ENCODE measurements at places on chromosomes 11 and 22.
A peak's percentile ranks its signal among the peaks of the same experiment; 100 is the strongest.

DNA sequence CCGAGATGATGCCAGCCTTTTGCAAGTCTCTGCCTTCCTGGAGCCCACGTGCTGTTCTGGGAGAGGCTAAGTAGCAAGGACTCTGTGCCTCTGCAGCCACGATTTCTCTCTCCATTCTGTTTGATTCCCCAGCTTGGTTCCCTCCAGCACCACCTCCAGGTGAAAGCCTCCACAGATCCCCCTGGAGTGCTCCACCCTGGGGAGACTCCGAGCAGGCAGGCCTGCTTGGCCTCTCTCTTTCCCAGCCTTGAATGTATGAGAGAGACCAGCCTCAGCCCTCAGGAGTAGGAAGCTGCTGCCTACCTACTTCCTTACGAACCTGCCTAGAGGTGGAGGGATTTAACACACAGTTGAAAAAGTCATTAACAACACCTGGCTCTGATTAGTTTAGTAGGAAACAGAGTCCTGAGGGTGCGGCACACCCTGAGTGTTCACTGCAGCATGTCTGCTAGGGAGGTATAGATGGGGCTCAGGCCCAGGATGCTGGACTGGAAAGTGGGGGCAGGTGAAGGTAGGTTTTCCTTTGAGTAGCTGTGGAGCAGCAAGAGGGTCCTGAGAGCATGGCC is 22.5 kb downstream of the TMPRSS5 start:
- no peak for DNase-seq

- DNase-seq = no peak
Measured at GRCh38 chr11:115933564-115933963, 429.3 kb upstream of the CADM1 start.

- DNase-seq = peak; percentile 38
Measured at GRCh38 chr11:35174666-35175065, 35.7 kb downstream of the CD44 start.

- no peak for DNase-seq
Measured at GRCh38 chr22:38417252-38418060, 37.5 kb downstream of the KCNJ4 start.

DNA sequence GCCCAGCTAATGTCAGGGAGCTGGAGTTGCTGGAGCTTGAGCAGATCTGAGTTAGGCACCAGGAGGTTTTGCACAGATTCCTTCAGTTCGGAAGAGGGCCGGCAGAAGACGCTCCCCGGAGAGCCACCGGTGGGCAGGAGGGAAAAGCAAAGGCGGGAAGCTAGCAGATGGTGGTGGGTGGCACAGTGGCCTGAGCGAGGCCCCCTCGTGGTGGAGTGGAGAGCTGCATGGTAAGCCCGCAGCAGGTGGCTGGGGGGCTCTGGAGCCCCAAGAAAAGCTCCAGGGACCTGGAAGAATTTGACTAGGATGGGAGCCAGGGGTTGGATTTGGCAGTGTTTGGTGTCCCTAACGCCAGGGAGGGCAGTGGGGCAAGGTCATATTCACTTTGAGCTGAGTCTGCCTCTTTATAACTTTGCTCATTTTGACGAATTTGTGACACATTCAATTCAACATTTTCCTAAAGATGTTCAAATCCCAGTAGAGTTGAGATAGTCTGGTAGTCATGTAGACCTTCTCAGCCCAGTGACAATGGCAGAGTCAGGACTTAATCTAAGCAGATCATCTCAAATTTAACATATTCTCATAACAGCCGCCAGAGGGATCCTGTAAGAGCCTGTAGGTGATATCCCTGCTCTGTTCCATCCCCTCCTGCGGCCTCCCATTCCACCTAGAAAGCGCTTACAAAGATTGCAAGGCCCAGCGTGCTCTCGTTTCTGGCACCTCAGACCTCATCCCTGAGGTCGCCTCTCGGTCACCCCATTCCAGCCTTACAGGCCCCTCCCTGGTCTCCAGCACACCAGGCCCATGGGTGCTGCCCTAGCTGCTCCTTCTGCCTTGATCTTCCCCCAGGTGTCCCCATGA is 57.9 kb downstream of the TRIM29 start:
- no peak for DNase-seq

GRCh38 chr22:39514373-39514973 is 5.9 kb upstream of the ATF4 start:
- peak; percentile 70 for DNase-seq

DNA sequence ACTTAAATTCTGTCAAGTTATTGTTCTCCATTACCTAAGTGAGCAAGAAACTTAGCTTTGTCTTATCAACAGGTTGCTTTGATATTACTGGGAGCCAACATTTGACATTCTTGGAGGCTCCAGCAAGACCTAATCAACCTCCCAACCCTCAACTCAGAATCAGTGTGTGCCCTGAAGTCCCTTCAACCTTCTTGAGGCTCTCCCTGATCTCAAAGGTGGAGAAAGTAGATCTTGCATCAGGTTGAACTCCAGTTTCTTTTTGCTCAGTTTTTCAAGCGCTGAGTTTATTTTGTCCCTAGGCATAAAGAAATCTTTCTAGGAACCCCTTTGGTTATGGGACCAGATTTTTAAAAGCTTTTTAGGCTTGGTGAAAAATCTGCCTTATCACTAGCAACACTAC is 1.4 kb downstream of the FAM111A start:
- DNase-seq = no peak

DNA sequence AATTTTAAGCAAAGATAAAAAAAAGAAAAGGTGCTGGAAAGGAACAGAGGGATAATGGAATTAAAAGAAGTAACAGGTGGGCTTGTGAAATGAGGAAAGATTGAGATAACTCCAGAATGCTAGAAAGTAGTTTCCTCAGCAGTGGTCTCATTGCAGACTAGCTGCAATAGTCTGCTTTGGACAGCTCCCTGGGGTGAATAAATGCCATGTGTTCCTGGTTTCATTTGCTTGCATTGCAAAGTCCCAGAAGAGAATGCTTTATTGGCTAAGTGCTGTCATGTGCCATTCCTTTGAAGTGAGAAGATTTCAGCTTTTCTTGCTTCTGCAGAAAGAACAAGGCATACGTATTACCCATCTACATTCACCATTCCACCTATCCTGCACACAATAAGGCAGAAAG is 478.8 kb upstream of the RAG2 start:
- DNase-seq = no peak

DNA sequence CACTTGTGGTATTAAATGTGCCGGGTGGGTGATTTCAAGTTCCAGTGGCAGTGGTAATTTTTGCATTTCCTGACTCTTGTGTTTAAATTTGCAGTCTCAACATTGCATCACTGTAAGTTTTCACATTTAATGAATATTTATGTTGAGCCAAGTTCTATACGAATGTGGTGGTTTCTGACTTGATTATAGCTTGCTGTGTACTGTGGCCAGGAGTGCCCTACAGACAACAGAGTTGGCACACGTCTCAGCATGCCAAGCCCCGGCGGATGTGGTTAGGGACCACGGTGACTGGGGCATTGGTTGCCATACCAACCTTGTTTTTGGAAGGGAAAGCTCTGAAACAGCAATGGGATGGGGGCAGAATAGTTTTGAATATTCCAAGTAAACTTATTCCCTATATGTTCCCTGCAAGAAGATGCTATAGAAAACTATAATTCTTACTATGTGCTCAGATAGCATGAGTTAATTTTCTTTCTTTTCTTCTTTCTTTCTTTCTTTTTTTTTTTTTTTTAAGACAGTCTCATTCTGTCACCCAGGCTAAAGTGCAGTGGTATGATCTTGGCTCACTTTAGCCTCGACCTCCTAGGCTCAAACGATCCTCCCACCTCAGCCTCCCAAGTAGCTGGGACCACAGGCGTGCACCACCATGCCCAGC is 16.0 kb downstream of the ZNRF3 start:
- DNase-seq = peak; percentile 78

GRCh38 chr11:68370211-68371111 is 58.1 kb downstream of the LRP5 start:
- peak; percentile 39 for DNase-seq

GRCh38 chr22:23222793-23223568 is 42.7 kb downstream of the BCR start:
- DNase-seq = no peak

DNA sequence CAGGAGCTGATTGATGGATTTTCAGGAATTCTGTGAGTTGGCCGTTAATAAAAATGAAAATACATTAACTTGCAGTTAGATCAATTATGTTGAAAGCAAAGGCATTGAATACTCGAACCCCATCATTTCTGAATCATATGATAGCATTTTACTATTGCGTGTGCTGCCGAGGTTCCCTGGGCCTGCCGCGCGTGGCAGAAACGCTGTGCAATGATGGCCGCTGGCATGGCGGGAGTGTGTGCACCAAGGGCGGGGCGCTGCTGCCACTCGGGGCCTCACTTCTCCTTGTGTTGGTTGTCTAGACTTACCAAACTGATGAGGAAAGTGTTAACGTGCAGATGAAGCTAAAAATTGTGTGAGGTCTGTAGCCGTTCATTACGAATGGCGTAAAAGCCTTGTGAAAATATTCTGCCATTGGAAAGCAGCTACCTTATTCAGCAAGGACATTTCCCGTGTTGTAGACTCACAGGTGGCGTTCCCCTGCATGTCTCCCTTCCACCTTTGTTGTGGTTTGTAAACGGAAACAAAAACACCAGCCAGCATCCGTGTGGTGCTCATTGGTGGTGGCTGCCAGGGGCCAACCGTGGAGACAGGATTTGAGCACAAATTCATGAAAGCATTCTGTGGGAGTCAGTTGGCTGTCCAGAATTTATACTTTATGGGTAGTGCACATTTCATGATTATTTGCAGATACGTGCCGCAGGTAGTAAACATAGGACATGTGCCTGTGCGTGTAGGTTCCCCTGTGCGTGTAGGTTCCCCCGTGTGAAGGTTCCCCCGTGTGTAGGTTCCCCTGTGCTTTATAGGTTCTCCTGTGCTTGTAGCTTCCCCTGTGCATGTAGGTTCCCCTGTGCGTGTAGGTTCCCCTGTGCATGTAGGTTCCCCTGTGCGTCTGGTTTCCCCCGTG is 5.9 kb upstream of the GRAMD4 start:
- DNase-seq = peak; percentile 47

- DNase-seq = no peak
Measured at GRCh38 chr11:111177037-111177871, 68.3 kb upstream of the POU2AF2 start.

- peak; percentile 2 for DNase-seq
Measured at GRCh38 chr22:27730641-27731433, 70.7 kb downstream of the MN1 start.

GRCh38 chr11:12377106-12377823 is at the start of gene PARVA:
PARVA (plus strand) TSS chr11:12377571; CDS start chr11:12377648, 77 bp downstream.
- DNase-seq = no peak

GRCh38 chr11:13119941-13120520 is 110.9 kb downstream of the RASSF10 start:
- DNase-seq = no peak

DNA sequence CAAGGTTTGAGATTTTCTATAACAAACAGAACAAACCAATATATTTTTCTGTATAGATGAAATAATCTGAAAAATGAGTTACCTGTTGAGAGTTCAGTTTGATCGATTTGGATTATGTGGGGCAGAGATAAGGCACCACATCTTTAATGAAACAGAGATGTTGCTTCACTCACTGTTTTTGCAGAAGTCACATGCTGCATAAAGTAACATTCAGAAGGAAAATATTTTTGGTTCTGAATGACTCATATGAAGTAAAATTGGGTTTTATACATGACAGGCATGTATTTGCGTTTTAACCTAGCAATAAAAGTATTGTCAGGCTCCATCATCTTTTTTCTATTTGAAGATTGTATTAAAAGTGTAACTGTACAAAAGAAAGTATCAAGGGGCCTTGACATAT is 77.8 kb downstream of the BBOX1 start:
- no peak for DNase-seq

GRCh38 chr11:121522043-121522941 is 69.5 kb upstream of the SORL1-AS1 start:
- no peak for DNase-seq

DNA sequence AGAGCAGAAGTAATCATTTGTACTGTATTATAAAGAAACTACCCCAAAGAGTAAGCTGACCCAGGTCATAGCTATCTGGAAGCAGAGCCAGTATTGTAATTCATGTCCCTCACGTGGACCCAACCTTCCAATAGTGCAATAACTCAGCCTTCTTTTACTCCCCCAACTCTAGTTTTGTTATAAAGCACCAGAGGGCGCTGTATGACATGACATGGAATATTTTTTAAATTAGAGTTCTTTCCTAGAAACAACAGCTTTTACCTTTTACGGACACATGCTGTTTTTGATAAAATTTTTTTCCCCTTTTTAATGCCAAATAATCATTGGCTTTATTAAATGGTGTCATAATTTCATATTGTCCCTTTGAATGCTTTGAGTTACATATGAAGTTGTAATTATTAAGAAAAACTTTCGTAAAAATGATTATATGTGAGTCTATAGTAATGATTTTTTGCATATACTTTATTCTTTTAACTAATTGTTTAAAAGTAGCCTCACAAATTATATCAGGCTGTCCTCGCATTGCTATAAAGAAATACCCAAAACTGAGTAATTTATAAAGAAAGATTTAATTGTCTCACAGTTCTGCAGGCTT is 76.9 kb downstream of the DKK3 start:
- DNase-seq = peak; percentile 74

GRCh38 chr22:39146256-39147101 is 6.0 kb downstream of the CBX7 start:
- peak; percentile 49 for DNase-seq

DNA sequence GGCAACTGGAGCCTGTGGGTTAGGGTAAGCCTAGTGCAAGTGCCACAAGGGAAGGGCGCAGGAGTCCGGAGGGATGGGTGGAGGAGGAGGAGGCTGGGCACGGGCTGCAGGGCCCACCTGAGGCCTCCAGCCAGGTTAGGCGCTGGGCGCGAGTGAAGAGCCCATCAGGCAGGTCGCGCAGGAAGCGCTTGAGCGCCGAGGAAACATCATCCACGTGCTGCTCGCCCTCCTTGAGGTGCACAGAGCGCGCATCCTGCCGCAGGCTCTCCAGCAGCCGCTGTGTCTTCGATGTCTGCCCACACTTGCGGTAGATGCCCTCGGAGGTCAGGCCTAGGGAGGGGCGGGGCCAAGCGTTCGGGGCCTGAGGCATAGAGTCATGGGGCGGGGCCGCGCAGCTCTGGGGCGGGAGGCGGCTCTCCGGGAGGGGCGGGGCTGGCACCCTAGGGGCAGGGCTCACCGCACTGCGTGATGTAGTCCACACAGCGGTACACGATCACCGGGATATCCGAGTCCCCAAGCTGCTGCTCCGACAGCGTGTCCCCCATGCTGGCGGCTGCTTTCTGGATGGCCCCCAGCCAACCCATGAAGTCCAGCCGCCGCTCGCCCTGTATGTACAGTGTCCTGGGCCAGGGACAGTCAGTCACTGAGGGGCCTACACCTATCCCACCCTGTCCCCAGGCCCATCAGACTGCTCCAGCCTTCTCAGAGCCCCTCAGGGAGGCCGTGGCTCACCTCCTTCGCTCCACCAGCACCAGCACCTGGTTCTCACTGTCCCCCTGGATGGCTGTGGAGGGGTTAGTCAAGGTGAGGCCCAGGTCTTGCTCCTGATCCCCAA is 22.9 kb upstream of the PDE2A start:
- no peak for DNase-seq

DNA sequence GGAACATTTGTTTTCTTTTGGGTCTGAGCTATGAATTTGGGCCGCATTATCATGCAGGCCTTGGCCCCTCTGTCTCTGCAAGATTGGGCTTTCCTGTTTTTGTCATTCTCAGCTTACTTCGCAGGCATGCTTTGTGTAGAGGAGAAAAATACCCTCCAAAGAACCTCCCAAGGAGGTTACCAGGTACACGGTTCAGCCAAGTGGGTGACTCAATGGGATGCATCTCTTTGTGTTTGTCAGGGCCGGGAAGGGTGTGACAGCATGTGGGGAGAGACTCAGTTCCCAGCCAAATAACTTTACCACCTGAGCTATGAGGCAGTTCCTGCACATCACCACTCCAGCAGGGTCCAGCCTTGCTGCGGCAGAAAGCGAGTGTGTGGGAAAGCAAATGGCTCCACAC is 47.8 kb upstream of the CLDN5 start:
- no peak for DNase-seq

Data from hematopoietic multipotent progenitor cell treated with erythropoietin and hydrocortisone succinate and interleukin-3 and kit ligand, for 8 days (in vitro differentiated cells).